ENCODE measurements at places on chromosomes 3 and 15. TPM values are rescaled to one million over a fixed set of nuclear protein-coding genes. Genes with fewer than 3 reads are reported as not detected.

- DNase-seq: no peak
Measured at GRCh38 chr15:64092075-64092820, 1.4 kb downstream of the CIAO2A start.

MELTF gene
- 3.4 TPM for total RNA-seq

DNA sequence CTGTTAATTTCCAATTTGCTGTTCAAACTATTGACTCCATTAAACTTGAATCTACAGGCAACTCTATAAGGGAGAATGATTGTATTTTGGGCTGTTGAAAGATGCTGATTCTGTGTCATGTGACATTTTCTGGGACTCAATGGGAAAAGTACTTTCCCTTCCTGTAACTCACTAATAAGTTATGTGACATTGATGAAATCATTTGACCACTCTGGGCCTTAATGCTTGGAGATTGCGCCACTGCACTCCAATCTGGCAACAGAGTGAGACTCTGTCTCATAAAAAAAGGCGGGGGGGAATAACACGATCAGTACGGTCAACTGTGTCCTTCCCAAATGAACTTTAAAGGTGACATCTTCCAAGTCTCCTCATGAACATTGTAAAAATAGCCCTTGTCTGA lies 215.2 kb upstream of the SGO1 start:
- DNase-seq: no peak

GRCh38 chr3:113428581-113428980 lies 12.7 kb downstream of the CFAP44 start:
- no peak for DNase-seq

DNA sequence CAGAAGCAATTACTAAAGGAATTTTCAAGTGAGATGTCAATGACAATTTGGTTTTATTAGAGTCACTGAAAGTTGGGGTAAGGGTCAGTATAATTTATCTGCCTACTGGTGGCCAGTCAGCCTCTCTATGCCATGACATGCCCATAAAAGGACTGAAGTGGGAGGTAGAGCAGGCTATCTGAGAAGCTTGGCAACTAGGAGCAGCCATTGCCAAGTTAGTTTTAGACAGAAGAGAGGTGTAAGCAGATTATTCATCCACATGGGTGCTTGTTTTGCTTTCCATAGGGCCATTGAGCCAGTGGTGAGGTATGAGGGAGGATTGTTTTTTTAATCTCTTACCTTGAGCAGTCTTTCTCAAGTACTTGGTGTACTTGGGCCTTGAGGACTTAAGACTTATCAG lies 8.1 kb upstream of the RBP1 start:
- no peak for DNase-seq

ALPK3 gene
- 0.16 TPM for total RNA-seq

DNA sequence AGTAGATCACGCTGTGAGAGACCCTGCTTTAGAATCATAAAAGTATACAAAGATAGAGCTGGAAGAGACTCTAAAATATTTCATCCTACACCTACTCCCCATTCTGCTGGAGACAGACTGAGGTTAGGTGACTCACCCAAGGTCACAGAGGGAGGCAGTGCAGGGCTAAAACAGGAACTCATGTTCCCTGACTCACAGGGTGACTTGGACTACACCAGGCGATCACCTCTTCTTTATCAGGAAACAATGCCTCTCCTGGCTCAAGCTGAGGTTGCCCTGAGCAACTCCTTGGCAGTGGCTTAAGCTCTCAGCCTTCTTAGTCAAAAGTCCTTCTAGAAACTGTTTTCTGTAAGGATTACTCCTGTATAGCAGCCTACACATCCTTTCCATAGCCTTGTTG lies 26.4 kb upstream of the TNFAIP8L3 start:
- DNase-seq: peak; percentile 23

RETNLB gene
- not detected for total RNA-seq

DNA sequence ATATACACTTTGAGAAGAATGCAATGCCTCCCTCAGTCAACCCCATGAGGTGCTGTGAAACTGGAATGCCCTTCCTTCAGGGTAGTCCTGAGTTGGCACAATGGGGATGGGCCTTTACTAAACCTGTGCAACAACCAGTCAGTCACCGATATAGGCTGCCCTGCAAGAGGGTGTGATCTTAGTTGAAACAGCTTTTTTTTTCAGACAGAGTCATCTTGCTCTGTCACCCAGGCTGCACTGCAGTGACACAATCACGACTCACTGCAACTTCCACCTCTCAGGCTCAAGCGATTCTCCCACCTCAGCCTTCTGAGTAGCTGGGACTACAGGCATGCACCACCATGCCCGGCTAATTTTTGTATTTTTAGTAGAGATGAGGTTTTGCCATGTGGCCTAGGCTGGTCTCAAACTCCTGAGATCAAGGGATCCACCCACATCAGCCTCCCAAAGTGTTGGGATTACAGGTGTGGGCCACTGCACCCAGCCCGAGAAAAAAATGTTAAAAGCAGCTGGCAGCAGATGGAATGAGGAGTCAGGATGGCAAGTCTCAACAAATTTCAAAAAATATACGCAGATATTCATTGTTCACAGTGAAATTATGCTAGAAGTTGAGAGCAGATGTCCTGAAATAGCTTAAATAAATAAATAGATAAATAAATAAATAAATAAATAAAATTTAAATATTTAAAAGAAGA lies 31.8 kb downstream of the MYO5A start:
- peak; percentile 67 for DNase-seq

All from activated CD8-positive, alpha-beta T cell treated with anti-CD3 and anti-CD28 coated beads for 36 hours (primary cell).